Uterus (tissue), 4 donors: ENCODE measurements at places on chromosomes 6 and 20. TPM values are rescaled to one million over a fixed set of nuclear protein-coding genes. Genes with fewer than 3 reads are reported as not detected.
A peak's percentile ranks its signal among the peaks of the same experiment; 100 is the strongest.

DNA sequence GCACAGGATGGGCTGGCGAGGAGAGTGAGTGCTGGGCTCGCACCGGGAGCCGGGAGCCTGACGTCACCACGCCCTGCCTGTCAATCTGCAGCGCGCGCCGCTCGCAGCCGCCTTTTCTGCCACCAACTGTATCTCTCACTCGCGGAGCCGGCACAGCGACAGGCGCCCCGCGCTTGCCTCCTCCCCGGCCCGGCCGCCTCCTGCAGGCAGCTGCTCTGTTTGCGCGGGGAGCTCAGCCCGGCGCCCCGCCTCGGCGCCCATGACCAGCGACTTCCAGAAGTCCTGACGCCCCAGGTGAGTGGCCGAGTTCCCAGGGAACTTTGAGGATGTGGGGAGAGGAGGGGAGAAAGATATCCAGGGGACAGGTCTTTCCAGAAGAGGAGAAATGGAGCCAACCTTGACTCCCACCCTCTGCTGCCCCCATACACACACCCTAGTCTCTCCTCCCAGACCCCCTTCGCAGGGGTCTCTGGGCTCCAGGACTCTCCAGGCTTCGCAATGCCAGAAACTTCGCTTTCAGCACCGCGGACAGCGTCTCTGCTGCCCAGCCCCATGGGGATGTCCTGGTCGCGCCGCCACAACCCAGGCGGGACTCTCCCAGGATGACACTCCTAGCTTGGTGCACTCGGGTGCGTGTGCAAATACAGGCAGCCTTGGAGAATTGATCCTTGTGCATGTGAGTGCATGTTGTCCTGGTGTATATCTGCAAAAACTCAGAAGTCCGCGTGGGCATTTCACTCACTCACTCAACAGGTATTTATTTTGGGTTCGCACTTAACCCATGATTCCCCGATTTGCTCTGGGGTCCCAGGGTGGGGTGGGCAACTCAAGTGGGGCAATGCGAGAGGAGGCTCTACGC, at the start of gene GPR6:
Gene GPR6 (plus strand): TSS at position 138 of the 859 bp plus-strand sequence. CDS start 802 bp downstream, outside the sequence.
- DNase-seq: peak; percentile 37
- H3K4me1 ChIP-seq: no peaks in the 10 kb centered on the region
- no peak within 1 kb of the TSS for H3K4me3 ChIP-seq
- H3K27ac ChIP-seq: no peak within 1 kb of the TSS
- no peaks in the 10 kb centered on the region for H3K27me3 ChIP-seq

GRCh38 chr6:148404456-148405054, 61.9 kb downstream of the SASH1 start:
- peak overlapping the region; percentile 83 for H3K27ac ChIP-seq
- no peaks in the 10 kb centered on the region for H3K4me1 ChIP-seq
- H3K36me3 ChIP-seq: no peaks in the 10 kb centered on the region
- no peak for DNase-seq
- H3K4me3 ChIP-seq: no peak overlapping the region

DNA sequence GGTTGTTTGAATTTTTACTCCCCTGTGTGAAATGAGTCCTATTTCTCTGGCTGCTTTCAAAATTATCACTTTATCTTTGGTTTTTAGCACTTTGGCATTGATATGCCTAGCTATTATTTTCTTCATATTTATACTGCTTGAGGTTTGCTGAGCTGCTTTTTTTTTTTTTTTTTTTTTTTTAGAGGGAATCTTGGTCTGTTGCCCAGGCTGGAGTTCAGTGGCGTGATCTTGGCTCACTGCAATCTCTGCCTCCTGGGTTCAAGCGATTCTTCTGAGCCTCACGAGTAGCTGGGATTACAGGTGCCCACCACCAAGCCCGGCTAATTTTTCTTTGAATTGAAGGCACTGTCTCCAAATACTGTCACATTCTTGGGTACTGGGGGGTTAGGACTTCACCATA, 40.6 kb downstream of the STXBP5 start:
- no peaks in the 10 kb centered on the region for H3K36me3 ChIP-seq
- H3K4me1 ChIP-seq: no peaks in the 10 kb centered on the region
- H3K27me3 ChIP-seq: no peaks in the 10 kb centered on the region
- DNase-seq: no peak

DNA sequence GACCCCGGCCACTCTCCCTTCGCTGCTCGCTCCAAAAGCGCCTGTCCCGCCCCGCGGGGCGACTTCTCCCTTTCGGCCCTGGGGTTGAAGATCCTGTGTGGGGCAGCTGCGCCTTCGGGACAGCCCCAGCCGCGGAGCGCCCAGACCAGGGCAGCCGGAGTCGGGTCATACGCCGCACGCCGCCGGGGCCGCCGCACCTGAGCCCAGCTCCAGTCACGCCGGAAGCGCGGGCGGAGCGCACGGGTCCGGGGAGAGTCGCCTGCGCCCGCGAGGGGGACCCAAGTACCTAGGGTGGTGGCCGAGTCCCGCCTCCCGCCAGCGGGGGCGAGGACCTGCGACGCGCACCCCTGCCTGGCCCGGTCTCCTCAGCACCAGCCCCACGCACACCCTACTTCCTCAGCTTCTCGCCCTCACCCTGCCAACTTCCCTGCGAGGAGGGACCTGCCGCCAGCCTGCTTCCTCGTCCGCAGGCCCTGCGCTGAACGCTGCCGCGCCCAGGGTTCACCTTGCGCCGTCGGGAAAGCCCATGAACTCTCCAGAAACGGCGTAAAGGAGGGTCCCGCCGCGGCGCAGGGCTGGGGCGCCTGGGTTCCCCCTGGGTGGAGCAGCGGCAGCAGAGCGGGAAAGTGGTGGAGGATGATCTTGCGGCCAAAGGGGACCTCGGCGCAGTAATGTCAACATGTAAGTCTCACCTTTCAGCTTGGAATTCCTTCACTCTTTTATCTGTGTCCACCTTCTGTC, at the start of gene ADGRG6:
Gene ADGRG6 (plus strand): TSS at position 357 of the 741 bp plus-strand sequence. CDS start 323 bp downstream, at position 680.
- no peak for DNase-seq
- no peaks in the 10 kb centered on the region for H3K4me1 ChIP-seq
- H3K27me3 ChIP-seq: no peaks in the 10 kb centered on the region
- H3K4me3 ChIP-seq: peak within 1 kb of the TSS; percentile 27
- H3K36me3 ChIP-seq: no peaks in the 10 kb centered on the region
- no peak within 1 kb of the TSS for H3K27ac ChIP-seq

DNA sequence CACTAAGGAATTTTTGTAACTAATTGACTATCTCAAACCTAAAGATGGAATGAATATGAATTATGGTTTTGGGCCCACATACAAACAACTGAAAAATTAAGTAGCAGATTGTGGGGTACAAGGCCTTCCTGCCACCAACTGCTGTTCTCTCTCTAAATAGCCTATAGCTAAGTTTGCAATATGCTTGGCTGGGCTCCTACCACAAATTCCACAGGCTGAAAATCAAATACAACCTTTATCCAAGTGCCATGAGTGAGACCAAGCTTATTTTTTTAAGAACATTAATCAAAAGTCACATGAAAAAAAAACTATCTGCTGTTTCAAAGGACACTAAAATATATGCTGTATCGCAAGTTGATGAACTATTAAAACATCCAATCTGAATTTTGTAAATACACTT, 52.1 kb downstream of the TENT5A start:
- H3K4me1 ChIP-seq: no peaks in the 10 kb centered on the region
- no peak overlapping the region for H3K4me3 ChIP-seq

- H3K27ac ChIP-seq: no peak overlapping the region
- H3K4me3 ChIP-seq: no peak overlapping the region
- no peaks in the 10 kb centered on the region for H3K4me1 ChIP-seq
- H3K27me3 ChIP-seq: no peaks in the 10 kb centered on the region
- no peaks in the 10 kb centered on the region for H3K36me3 ChIP-seq
- DNase-seq: no peak
Measured at GRCh38 chr6:455835-456234, 64.3 kb downstream of the IRF4 start.

- peak; percentile 1 for DNase-seq
- H3K27me3 ChIP-seq: no peaks in the 10 kb centered on the region
- H3K27ac ChIP-seq: no peak overlapping the region
- H3K4me1 ChIP-seq: no peaks in the 10 kb centered on the region
- H3K4me3 ChIP-seq: no peak overlapping the region
- no peaks in the 10 kb centered on the region for H3K36me3 ChIP-seq
Measured at GRCh38 chr20:59776059-59776603, 157.3 kb downstream of the SYCP2 start.

DNA sequence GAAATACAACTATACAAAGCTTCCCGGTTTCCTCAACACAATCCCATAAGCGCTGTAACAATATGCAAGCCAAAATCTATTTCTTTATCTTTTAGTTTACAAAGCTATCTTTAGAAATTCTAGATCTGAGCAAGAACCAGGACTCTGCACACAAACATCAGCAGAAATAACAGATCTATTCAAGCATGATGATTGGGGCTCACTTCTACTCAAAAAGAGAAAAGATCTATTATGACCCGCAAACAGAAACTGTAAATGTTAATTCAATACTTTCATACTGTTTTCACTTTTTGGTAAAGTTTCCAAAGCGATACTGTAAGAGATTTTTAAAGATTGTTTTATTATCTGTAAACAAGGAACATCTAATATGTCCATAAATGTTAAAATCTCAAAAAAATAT, 86.6 kb downstream of the SESN1 start:
- H3K4me3 ChIP-seq: peak overlapping the region; percentile 76
- H3K36me3 ChIP-seq: no peaks in the 10 kb centered on the region
- H3K27me3 ChIP-seq: no peaks in the 10 kb centered on the region
- H3K4me1 ChIP-seq: no peaks in the 10 kb centered on the region
- no peak for DNase-seq

DNA sequence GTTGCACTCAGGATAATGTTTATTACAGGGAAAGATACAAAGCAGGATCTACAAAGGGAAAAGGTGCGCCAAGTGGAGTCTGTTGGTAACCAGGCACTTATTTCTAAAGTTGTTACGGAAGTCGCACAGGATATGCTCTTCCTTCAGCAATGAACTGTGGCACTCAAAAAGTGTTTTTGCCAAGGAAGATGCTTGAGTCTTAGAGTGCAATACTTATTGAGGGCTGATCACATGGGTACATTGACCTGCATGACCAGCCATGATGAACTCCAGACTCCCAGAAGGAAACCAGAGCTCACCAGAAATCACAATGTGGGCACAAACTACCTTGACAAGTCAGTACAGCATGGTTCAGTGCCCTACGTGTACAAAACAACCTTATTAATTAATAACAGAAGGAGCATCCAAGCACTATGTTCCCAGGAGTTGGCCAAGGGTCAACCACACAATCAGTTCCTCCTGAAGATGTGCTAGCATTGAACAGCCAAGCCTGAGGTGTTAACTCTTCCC, 270.7 kb upstream of the TFAP2D start:
- no peaks in the 10 kb centered on the region for H3K4me1 ChIP-seq
- no peak overlapping the region for H3K27ac ChIP-seq
- no peaks in the 10 kb centered on the region for H3K27me3 ChIP-seq
- no peaks in the 10 kb centered on the region for H3K36me3 ChIP-seq
- H3K4me3 ChIP-seq: no peak overlapping the region
- DNase-seq: no peak

GRCh38 chr6:6696867-6697531, 108.5 kb downstream of the LY86 start:
- H3K4me3 ChIP-seq: no peak overlapping the region
- no peaks in the 10 kb centered on the region for H3K27me3 ChIP-seq
- no peaks in the 10 kb centered on the region for H3K36me3 ChIP-seq
- no peak for DNase-seq
- no peak overlapping the region for H3K27ac ChIP-seq

GRCh38 chr6:22028403-22029090, 268.3 kb downstream of the PRL start:
- no peak for DNase-seq
- peak overlapping the region; percentile 28 for H3K27ac ChIP-seq
- no peaks in the 10 kb centered on the region for H3K27me3 ChIP-seq
- no peak overlapping the region for H3K4me3 ChIP-seq

- no peaks in the 10 kb centered on the region for H3K36me3 ChIP-seq
- DNase-seq: no peak
- H3K4me1 ChIP-seq: no peaks in the 10 kb centered on the region
- no peaks in the 10 kb centered on the region for H3K27me3 ChIP-seq
- no peak overlapping the region for H3K4me3 ChIP-seq
Measured at GRCh38 chr20:5996765-5997164, 46.3 kb downstream of the MCM8 start.

GRCh38 chr6:169170583-169170955, 83.1 kb downstream of the THBS2 start:
- H3K27me3 ChIP-seq: no peaks in the 10 kb centered on the region
- no peaks in the 10 kb centered on the region for H3K36me3 ChIP-seq
- H3K4me3 ChIP-seq: no peak overlapping the region
- H3K4me1 ChIP-seq: no peaks in the 10 kb centered on the region
- no peak overlapping the region for H3K27ac ChIP-seq
- no peak for DNase-seq

DNA sequence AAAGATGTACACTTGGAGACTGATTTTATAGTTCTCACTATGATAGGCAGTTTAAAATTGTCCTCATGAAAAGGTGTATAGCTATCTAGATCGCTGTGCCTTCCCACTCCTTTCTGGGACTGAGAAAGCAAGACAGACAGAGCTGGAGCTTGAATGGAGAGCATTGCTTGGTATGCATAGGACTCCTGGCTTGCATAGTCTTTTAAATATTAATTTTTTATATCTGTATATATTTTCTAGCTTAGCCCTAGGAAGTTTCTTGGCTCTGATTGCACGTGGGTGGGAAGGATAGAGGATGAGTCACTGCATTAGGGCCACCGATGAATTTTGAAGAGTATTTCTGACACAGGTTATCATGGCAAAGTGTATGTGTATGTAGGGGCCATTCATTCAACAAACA, 150.0 kb upstream of the SPACA1 start:
- no peaks in the 10 kb centered on the region for H3K27me3 ChIP-seq
- H3K36me3 ChIP-seq: no peaks in the 10 kb centered on the region
- no peak overlapping the region for H3K4me3 ChIP-seq
- DNase-seq: no peak
- no peak overlapping the region for H3K27ac ChIP-seq
- no peaks in the 10 kb centered on the region for H3K4me1 ChIP-seq

- no peak for DNase-seq
- H3K4me3 ChIP-seq: no peak overlapping the region
- no peaks in the 10 kb centered on the region for H3K36me3 ChIP-seq
- H3K27me3 ChIP-seq: no peaks in the 10 kb centered on the region
- H3K27ac ChIP-seq: no peak overlapping the region
Measured at GRCh38 chr6:121760745-121761144, 325.3 kb downstream of the GJA1 start.

DNA sequence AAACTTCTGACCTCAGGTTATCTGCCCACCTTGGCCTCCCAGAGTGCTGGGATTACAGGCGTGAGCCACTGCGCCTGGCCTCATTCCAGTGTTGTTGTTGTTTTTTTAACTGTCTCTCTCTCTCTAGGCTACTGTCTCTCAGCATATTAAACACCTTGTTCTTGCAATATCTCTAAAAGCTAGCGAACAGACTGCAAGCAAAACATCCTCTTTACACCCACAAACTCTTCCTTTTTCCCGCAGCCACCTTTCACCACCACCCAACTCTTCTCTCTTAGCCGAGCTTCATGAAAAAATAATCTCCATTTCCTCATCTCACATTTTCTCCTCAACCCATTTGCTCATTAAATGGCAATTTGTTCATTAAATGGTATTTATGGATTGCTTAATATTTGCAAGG, 45.5 kb downstream of the SGK1 start:
- H3K27ac ChIP-seq: no peak overlapping the region
- no peak for DNase-seq
- no peaks in the 10 kb centered on the region for H3K36me3 ChIP-seq
- no peaks in the 10 kb centered on the region for H3K4me1 ChIP-seq

KIF13A gene
- 53.4 TPM for total RNA-seq

PLEKHG1 gene
- 7.2 TPM for total RNA-seq

RUNX2 gene
- 6.2 TPM for total RNA-seq

TRIM38 gene
- total RNA-seq: 18.5 TPM

LAMA5 gene
- total RNA-seq: 52.3 TPM

POU5F1 gene
- not detected for total RNA-seq

TEAD3 gene
- 107 TPM for total RNA-seq

VSX1 gene
- total RNA-seq: not detected

C20orf144 gene
- not detected for total RNA-seq

RBBP8NL gene
- total RNA-seq: not detected
